Suppressor macrophage treated with lipopolysaccharide for 1 hour (primary cell): ENCODE measurements at places on chromosomes 4 and X.
A peak's percentile ranks its signal among the peaks of the same experiment; 100 is the strongest.

DNA sequence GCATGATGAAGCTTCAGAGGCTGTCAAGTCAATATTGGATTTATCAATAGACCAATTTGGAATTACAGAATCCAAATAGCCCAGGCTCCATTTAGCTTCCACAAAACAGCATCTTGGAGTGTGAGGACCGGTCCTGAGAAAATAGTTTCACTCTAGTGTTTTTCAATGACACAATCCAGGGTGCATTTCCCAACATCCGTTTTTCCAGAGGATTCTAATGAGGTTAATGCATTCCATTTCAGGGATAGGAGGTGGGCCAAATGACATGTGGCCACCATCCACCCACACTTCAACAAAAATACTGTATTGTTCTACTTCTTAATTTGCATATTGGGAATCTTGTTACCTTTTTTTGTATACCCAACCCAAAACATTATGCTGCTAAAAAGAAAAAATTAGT lies 229.8 kb upstream of the LDB2 start:
- DNase-seq: no peak

DNA sequence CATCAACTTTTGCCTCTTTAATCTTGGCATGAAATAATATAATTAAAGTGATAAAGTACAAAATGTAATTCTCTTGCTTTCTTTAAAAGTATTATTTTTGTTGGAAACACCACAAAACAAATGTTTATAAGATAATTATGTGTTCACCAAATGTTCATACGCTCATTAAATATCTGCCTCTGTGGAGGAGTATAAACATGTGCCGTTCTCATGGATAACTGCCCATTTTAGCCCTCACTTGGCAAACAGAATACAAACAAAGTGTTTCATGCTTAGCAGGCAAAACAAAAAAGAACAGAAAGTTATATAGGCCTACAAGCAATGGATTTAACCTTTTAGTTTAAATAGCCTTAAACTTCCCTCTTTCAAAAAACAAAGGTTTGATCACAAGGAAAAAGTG lies 800.5 kb upstream of the DIAPH2 start:
- DNase-seq: no peak

GRCh38 chr4:147078875-147079658 lies 133.4 kb upstream of the TTC29 start:
- no peak for DNase-seq

DNA sequence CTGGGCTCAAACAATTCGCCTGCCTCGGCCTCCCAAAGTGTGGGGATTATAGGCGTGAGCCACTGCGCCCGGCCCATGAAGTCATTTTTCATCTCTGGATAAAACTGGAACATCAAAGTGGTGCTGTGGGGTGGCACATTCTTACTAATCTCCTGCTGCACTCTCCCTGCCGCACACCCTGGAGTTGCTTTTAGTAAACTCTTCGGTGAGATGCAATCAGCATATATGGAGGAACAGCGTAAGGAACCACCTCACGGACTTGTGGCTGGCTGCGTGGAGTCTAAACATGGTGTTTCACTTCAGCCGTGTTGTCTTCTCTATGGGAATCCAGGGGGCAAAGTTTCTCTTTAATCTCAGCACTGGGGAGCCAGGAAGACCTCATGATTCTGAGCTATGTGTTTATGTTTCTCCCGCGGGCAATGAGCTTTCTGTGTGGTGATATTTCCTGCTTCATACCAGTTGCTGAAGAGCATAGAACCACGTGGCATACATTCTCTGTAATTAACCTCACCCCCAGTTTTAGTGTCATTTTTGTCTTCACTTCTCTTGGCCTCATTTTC lies 2.1 kb upstream of the RHOH start:
- DNase-seq: no peak

- DNase-seq: no peak
Measured at GRCh38 chr4:53863736-53864365, 200.6 kb downstream of the CHIC2 start.

DNA sequence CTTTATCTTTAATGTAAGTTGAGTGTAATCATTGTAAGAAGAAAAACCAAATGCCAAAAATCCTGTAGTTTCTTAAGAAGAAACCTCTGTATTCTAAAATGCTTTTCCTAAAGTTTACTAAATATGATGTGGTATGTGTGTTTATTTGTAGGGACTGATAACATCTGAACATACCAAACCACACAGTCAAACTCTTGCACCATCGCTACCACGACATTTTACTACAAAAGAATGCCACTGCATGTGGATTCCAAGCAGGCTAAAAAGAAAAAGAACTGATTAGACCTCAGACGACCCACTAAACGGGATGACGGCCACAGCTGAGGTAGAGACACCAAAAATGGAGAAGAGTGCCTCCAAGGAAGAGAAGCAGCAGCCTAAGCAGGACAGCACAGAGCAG lies 46.1 kb downstream of the LAS1L start:
- no peak for DNase-seq

- no peak for DNase-seq
Measured at GRCh38 chr4:108813261-108813660, 50.4 kb upstream of the ETNPPL start.

GRCh38 chr4:109649872-109650271 lies 53.4 kb downstream of the CASP6 start:
- DNase-seq: no peak

DNA sequence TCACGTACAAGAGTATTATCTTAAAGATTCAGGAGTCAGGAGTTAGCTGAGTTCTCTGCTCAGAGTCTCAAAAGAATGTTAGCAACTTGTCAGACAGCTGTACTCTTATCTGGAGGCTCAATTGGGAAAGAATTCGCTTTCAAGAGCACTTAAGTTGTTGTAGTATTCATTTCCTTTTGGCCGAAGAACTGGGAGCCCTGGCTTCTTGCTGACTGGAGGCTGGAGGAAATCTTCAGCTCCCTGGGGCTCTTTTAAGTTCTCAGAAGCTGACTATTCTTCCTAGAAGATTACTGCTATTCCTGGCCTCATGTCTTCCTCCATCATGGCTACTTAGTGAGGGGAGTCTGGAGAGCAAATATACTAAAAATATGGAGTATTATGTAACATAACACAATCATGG lies 587.2 kb downstream of the EPHA5 start:
- DNase-seq: no peak

DNA sequence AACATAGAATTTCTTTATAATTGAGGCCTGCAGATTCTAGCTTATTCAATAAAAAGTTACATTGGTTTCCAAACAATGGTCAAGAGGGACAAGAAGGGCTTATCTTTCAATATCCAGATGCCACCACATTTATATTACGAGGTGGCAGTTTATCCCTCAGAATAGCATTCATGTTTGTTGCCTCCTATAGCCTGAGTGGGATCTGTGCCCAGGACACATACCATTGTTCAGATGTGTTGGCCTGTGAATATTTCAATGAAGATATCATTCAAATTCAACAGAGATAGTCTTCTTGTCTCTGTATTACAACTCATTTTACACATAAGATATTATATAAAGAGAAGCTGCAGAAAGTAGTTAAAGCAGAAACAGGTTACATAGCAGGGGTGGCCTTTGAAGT lies 20.5 kb downstream of the GLRB start:
- DNase-seq: no peak

- no peak for DNase-seq
Measured at GRCh38 chr4:164379694-164380093, 374.2 kb upstream of the SMIM31 start.

DNA sequence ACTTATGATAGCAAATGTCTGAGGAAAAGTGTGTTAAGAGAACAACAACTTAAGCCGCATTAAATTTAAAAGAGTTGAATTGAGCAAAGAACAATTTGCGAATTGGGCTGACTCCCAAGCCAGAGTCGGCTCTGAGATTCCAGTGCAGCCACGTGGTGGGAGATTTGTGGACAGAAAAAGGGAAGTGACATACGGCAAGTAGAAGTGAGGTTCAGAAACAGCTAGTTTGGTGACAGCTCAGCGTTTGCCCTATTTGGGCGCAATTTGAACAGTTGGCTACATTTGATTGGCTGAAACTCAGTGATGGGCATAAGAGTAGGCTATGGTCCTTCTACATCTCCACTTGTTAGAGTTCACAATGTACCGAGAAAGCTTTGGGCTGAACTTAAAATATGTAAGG lies 124.0 kb downstream of the PRKX start:
- DNase-seq: peak; percentile 66

- DNase-seq: no peak
Measured at GRCh38 chrX:63754136-63754859, 30.7 kb downstream of the ARHGEF9 start.

- no peak for DNase-seq
Measured at GRCh38 chr4:145933134-145933533, 5.5 kb downstream of the ZNF827 start.

DNA sequence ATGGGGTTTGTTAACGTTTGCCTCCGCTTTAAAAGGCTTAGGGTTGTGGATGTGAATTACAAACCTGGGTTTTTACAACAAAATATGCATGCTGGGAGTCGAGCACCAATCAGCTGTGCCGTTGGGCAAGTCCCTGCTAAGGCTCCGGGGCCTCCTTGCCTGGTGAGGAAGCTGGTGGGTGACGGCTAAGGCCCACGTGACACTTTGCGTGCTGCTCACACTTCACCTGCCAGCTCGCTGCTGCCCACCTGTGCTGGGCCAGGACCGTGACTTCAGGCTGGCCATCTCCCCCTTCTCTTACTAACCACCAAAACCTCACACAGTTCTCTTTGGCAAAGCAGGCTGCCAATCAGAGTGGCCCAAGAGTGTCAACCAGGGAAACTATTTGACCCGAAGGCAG lies 178.3 kb downstream of the AFAP1 start:
- DNase-seq: no peak

DNA sequence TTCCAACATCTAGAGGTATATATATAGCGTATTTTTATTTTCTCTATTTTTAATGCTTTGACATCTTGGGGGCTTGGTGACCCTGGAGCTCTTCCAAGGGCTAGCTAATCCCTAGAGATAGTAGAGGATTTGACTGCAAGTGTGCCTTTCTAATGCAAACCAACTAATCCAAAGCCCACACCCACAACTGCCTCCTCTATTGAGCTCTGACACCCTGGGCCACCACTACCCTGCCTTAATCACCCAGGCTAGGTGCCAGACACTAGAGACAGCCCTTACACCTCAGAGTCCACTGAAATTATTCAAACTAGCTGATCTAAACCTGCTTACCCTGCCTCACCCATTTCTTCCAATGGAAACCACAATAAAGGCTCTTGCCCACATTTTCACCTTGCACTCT lies 69.6 kb upstream of the ATXN3L start:
- DNase-seq: no peak

GRCh38 chrX:397575-397974 lies 10.9 kb upstream of the PPP2R3B start:
- no peak for DNase-seq

- peak; percentile 85 for DNase-seq
Measured at GRCh38 chrX:69158166-69158980, 6.9 kb downstream of the PJA1 start.

DNA sequence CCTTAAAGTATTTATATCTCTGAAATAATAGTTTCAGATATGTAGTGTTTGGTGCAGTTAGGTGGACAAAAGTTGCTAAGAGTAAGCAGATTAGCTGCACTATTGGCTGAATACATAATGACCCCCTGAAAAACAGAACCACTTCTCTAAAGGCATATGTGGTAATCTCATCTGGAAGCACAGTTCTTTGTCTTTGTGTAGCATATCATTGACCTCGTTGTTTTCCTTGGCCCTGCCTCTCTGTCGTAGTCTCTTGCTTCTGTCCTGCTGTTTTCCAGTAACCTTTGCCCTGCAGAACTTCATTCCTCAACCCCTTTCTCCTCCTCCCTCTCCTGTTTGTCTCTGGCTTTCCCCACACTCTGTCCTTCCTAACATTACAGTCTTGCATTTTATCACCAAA lies 41.4 kb downstream of the JADE3 start:
- DNase-seq: no peak

GRCh38 chr4:1572964-1573720 lies 111.0 kb downstream of the FAM53A start:
- DNase-seq: no peak

- no peak for DNase-seq
Measured at GRCh38 chr4:74891037-74891436, 41.9 kb upstream of the PARM1 start.

DNA sequence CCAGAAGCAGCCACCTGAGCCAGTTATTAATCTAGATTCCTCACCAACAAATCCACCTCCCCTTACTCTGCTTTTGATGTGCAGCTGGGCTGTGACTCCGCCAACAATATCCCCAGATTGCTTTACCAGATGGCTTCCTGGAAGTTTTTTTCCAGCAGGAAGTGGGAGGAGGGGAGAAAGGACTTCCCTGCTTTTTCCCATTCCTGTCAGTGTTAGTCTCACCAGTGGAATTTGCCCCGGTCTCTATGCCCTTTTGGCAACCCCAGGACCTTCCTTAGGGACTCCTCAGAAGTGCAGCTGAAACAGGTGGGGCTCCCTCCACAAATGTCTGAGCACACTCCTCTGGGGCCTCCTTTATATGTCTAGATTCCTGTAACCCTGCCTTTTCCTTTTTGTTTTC lies 465.2 kb upstream of the IGFBP7 start:
- no peak for DNase-seq

DNA sequence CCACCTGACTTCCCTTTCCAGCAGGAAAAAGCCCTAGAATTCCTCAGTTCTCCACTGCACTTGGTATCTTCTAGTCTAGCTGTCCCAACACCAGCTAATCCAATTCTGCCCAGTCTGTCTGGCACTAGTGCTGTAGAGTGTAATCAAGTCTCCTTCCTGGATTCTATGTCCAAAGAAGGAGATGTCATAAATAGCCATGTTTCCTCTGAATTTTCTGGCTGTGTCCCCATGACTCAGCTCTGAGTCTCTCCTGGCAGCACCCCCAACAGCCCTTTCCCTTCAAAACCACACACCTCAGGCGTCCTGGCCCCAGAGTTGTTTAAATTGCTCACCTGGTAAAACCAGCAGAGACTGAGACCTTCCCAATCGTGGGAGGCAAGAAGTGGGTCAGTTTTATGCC lies 197.2 kb downstream of the GRXCR1 start:
- DNase-seq: no peak

GRCh38 chr4:82594456-82594855 lies 32.7 kb upstream of the TMEM150C start:
- DNase-seq: no peak

DNA sequence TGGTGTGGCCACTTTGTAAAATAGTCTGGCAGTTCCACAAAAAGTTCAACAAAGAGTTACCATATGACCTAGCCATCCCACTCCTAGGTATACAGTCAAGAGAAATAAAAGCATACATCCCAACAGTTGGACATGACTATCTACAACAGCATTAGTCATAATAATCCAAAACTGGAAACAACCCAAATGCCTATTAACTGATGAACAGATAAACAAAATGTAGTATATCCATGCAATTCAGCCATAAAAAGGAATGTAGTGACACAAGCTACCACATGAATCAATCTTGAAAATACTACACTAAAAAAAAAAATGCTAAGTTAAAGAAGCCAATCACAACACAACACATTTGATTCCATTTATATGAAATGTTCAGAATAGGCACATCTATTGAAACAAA lies 16.1 kb downstream of the MED14 start:
- DNase-seq: no peak

- DNase-seq: peak; percentile 32
Measured at GRCh38 chr4:81549984-81550383, 78.3 kb upstream of the RASGEF1B start.

GRCh38 chrX:66833426-66833825 lies 194.5 kb upstream of the EDA2R start:
- no peak for DNase-seq

- no peak for DNase-seq
Measured at GRCh38 chrX:69374569-69374968, 129.6 kb upstream of the NALF2 start.

- DNase-seq: no peak
Measured at GRCh38 chr4:147354237-147354636, 126.7 kb upstream of the EDNRA start.
